ENCODE measurements at places on chromosomes 11 and 22.

DNA sequence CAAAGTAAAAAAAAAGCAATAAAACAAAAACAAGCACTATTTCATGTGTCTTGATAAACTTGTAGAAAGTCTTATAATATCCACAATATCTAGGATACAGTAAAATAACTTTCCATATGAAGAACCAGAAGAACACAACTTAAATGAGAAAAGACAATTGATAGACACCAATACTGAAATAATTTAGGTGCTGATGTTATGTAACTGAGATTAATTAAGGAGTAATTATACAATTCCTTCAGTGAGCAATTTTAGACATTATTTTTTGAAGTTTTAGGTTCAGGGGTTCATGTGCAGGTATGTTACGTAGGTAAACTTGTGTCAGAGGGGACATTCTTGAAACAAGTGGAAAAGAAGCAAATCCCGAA, 88.3 kb upstream of the VPREB1 start:
- no peak for DNase-seq

GRCh38 chr11:112983887-112984286, 22.7 kb downstream of the NCAM1 start:
- DNase-seq: no peak

- DNase-seq: no peak
These were observed 534.3 kb downstream of the ETS1 start for GRCh38 chr11:128052912-128053641.

- no peak for DNase-seq
These were observed 2.9 kb upstream of the RAB38 start for GRCh38 chr11:88178191-88178590.

- DNase-seq: no peak
These were observed 196.0 kb downstream of the TENM4 start for GRCh38 chr11:79244798-79245197.

DNA sequence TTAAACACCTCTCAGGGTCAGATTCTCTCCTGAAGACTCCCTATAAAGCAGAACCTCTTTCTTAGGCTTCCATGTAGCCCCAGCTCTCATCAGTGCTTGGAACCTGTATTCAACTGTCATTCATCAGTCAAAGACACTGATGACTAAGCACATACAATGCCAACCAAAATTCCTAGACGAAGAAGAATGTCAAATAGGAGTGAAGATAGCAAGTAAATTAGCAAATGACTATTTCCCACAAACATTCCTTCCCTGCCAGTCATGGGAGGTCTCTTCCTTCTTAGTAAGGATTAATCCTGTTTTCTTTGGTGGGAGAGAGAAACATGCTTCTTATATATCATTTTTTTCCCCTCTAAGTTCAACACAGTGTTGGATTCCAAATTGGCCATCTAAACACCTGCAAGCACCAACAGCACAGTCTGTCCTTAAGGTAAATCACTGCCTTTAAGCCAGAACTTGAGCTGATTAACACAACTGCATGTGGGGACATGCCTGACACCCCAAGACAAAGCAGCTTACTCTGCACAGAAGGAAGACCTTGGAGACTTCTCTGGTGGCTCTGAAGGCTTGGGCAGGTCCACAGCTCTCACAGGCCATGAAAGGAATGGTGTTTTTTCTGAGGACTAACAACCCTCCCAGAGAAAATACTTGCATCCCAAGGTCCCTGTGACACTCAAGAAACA, 47.5 kb upstream of the ME3 start:
- no peak for DNase-seq

- no peak for DNase-seq
These were observed 44.0 kb downstream of the PIK3C2A start for GRCh38 chr11:17163736-17164135.

GRCh38 chr11:34300026-34300925, 57.5 kb downstream of the ABTB2 start:
- DNase-seq: no peak

DNA sequence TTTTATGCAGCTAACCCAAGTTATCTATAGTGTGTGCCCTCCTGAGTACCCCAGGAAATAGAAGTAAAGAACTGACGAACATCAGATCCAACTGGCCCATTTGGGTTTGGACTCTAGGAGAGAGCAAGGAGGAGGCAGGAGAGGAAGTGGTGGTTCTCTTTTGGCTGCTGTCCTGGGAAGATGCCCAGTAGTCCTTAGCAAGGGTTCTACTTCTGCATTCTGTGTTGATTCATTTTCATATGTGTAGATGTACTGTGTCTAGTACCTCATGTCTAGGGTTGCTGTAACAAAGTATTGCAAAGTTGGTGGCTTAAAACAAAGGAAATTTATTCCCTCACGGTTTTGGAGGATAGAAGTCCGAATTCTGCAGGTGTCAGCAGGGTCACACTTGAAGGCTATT, 6.6 kb upstream of the MMP27 start:
- DNase-seq: no peak

DNA sequence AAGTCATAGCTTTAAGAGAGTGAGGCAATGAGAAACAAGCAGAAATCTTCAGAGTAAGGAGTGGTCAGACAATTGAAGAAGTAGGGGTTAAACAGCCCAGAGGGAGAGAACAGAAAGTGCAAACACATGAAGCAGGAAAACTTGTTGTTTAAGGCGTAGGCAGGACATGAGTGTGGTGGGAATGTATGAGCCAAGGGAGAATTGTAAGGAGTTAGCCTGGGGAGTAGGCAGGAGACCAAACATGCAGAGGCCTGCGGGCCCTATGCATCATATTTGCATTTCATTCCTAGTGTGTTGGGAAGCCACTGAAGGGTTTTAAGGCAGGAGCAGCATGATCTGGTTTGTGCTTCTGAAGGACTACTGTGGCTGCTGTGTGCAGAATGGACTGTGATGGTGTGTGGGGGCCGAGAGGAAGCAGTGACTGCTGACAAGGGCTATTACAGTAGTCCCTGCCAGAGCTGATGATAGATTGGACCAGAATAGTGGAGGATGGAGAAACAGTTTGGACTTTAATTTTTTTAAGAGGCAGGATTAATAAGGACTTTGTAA, 179.9 kb upstream of the C11orf87 start:
- no peak for DNase-seq

- no peak for DNase-seq
These were observed 10.7 kb downstream of the MCM5 start for GRCh38 chr22:35410663-35411034.

GRCh38 chr22:20494978-20495860, at the start of gene KLHL22:
Gene KLHL22, minus strand, starts transcription at chr22:20495795. Its CDS starts 6,584 bp downstream, at chr22:20489211.
- DNase-seq: no peak

DNA sequence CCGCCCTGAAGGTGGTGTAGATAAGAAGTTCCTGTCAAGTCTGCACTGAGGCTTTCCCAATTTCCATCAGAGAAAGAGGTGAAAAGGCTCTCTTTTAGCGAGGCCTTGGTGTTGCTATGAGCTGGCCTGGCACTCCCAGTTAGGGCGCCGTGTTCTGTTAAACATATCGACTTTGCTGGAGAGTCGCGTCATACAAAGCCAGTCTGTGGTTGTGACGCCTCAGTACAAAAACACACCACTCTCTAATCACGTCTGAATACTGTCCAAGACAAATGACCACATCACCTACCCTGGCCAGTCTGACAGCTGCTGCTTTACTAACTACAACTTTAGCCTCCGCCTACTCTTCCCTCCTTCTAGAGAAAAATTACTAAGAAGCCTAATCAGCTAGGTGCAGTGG, 8.0 kb upstream of the TOLLIP start:
- no peak for DNase-seq

DNA sequence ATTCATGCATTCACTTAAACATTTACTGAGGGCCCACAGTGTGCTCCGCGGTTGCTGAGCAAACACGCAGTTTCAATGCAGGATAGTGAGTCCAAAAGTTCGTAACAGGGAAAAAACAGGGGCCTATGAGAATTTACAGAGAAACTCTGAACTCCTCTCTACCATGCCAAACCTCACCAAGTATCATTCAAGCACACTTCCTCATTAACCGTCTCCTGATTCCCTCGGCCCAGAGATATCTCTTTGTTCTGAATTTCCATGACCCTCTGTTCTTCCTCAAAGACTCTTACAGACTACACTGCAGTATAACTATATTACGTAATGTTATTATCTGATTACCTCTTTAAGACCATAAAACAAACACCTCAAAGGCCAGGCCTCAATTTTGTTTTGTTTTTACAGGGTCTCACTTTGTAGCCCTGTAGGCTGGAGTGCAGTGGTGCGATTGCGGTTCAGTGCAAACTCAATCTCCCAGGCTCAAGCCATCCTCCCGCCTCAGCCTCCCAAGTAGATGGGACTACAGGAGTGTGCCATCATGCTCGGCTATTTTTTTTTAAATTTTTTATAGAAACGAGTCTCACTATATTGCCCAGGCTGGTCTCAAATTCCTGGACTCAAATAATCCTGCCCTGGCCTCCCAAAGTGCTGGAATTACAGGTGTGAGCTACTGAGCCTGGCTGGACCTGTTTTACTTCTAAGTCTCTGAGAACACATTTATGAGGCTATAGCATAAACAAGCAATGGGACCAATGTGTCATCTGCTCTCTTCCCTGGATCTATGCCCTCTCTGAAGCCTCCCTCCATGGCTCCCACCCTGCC, 3.6 kb downstream of the HPS4 start:
- no peak for DNase-seq

- no peak for DNase-seq
These were observed 138.3 kb downstream of the SNX19 start for GRCh38 chr11:130778026-130778425.

DNA sequence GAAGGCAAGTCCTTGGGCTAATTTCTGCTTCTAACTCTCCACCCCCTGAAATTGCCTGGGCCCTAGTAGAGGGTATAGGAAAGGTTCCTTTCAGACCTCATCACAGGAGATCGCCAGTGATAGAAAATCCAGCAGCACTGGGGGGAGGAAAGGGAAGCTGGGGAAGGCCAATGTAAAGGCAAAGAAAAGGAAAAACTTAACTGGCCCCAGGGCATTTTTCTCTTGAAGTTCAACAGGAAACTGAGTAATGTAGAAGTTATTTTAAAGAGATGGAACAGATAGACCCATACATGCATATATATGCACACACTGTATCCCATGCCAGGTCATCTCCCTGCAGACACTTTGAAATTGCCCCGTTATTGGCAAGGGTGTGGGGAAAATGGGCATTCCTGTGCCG, 134.0 kb downstream of the TRIM44 start:
- DNase-seq: no peak

DNA sequence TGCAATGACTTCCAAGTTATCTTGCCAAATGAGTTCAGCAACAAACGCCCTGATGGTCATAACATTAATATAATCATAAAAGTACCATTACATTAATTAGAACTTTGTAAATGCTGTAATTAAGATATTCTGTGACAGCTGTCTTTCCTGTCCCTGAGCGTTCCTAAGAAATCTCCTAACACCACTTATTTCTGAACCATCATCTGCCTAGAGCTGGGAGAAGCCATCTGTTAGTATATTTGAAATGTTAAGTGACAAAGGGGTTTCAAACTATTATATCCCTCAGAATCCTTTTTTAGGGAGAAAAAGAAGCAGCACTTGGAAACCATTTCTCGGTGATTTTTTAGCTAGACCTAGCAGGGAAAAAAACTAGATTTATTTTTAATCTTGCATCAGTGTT, 657.5 kb downstream of the FAM181B start:
- DNase-seq: no peak

GRCh38 chr11:125871391-125872137, 15.9 kb upstream of the HYLS1 start:
- peak; percentile 19 for DNase-seq

DNA sequence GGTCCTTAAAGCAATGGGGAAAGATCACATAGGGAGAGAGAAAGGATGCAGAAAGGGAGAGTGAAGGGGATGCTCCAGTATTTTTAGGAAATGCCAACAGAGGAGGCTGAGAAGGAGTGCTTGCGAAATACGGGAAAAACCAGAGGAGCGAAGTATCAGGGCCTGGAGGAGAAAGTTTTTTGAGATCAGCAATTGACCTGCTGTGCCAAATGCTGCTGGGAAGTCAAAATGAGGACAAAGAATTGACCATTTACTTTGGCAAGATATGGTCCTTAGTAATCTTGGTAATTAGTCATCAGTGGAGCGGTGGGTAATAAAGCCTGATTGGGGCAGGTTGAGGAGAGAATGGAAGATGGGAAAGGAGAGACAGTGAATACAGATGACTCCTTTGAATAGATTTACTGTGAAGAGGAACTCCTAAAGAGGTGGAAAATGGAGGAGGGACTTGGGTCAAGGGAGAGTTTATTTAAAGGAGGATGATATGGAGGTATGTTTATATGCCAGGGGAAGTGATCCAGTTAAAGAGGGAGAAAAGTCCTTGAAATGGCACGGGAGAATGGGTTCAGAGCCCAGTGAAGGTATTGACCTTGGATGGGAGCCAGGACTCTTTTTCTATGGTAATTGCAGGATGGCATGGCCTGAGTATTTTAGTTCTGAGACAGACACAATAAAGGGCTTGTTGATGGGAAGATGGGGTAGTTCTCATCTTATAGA, 111.5 kb downstream of the PKNOX2 start:
- no peak for DNase-seq

DNA sequence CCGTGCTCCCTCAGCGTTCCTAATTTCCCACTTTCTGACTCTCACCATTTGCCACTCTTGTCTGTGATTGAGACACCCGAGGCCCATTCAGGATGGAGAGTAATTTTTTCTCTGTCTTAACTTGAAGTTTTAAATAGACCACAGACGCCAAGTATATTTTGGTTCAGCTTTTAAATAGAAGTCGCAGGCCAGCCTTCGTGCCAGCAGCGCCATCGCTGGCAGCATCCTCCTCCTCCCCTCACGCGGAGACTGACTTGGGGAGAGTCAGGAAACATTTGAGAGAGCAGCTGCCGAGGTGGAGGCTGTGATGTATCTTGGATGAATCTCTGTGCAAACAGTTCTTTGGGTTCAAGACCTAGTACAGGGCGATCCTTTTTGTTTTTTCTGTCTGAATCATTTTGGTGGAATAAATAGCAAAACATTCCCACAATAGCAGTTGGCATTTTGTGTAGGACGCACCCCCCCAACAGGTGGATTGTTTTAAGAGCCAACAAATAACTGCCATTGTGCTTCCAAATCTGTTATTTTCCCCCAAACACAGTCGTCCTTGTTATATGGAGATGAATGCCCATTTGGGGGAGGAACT, 889 bp upstream of the DMC1 start:
- no peak for DNase-seq

DNA sequence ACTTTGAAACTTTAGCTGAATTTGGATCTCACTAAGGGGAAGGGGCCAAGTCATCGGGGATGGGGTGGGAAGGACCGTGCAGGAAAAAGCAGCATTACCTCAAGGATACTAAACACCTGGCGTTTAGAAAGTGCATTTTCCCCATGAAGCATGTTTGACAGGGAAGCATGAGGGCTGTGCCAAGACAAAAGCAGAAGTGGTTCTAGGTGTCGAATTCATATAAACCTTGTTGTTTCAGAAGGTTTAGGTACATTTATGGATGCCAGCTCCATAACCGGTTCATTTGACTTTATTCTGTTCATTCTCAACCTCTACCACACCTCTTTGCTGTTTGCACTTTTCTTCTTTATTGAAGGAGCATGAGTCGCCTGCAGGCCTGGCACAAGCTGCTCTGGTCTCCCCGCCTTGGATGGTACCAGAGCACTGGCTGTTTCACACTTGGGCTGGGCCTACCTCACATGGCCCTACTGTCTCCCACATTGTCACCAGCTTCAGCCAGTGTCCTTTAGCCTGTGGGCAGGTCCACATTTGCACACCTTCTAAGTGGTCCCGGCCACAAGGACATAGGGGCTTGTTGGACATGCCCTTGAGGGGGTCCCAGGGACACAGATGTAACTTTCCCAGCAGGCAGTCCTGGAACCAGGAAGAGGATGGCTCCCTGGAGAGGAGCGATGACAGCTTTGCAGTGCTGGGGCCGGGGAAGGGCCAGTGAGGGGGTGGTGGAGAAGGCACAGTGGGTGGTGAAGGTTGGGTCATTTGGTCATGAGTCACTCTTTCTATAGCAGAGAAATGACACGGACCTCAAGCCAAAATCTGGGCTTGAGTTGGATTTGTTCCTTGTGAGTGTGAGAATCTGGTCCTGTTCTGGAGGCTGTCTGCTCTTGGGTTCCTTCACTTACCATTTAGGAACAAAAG, 3.2 kb upstream of the ST14 start:
- DNase-seq: no peak
